ENCODE measurements at places on chromosomes 5 and 9. TPM values are rescaled to one million over a fixed set of nuclear protein-coding genes. Genes with fewer than 3 reads are reported as not detected.

DNA sequence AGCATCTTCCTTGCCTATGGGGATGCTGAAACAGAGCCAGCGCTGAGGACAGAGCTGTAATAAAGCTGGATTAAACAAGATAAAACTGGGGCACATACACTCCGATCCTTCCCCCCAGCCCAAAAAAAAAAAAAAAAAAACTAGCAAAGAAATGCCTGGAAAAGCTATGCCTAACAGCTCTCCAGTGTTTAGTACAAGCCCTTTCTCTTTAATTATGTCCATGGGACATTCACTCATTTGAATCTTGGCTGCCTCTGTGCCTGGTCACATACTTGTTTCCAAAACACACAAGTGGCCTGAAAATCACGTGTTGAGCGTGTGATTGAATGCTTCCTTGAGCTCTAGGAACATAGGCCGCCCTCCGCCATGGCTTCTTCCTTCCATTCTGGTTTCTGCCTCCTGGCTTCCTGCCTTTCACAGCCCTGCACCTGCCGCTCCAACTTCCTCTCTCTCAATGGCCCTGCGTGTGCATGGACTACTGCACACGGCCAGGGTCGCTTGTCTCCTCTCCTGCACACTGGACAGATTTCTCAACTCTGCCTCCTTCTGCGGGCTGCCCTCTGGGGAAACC, 111.0 kb upstream of the RETREG1 start:
- no peak for DNase-seq

GRCh38 chr5:96322217-96322616, 110.8 kb downstream of the PCSK1 start:
- no peak for DNase-seq

DNA sequence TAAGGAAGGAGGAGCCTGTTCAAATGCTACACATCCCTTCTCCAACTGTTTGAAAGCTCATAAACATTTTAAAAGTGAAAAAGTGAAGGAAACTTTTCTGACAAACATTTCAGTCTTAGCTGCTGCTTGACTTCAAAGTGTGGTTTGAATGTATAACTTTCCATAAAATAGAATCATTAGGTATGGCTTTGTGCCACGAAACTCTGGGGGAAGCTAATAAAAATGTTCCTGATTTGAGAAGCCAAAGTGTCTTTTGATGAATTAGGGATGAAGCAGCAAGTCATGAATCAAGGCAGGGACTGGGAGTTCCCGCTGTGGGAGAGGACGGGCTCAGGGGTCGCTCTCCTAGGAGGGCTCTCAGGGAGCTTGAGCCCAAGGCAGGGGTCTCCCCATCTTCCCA, 15.3 kb downstream of the MVB12B start:
- no peak for DNase-seq

DNA sequence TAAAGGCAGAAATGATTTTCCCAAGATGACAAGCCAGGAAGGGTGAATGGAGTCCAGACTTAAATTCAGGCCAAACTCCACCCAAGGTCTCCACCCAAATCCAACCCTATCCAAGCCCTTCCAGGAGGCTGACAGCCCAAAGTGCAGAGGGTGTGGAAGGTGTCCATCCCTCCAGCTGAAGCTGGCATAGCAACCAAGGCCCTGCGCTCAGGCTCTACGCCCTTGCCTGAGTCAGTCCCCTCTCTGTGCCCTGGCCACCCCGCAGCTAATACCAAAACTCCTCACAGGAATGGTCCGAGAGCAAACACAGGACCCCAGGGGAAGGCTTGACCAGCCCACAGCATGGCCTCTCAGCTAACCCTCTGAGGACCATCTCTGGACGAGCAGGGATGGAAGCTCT, 2.1 kb downstream of the SEPTIN8 start:
- no peak for DNase-seq

GRCh38 chr9:130943221-130943620, 4.2 kb upstream of the FIBCD1 start:
- DNase-seq, result no peak

- no peak for DNase-seq
Measured at GRCh38 chr9:101626295-101626694, 31.5 kb upstream of the PPP3R2 start.

GRCh38 chr9:129320575-129321285, 142.7 kb upstream of the IER5L start:
- peak; percentile 34 for DNase-seq

DNA sequence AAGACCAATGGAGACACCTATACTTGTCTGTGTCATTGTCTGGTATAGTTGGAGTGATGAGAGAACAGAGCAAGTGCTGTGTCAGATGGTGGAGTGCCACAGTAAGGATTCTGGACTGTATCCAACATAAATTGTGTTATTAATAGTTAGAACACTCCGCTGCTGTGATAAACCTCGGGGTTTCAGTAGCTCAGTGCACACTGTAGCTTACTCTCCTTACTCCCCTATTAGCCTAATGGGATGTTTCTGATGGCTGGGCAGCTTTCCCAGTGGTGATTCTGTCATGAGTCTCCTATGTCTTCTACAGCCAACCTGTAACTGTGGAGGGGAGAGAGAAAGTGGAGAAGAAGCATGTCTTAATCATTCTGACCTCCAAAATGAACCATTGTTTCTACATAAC, 127.6 kb upstream of the PTCH1 start:
- no peak for DNase-seq

GRCh38 chr9:33082538-33083326, 6.3 kb upstream of the SMU1 start:
- DNase-seq, result no peak

DNA sequence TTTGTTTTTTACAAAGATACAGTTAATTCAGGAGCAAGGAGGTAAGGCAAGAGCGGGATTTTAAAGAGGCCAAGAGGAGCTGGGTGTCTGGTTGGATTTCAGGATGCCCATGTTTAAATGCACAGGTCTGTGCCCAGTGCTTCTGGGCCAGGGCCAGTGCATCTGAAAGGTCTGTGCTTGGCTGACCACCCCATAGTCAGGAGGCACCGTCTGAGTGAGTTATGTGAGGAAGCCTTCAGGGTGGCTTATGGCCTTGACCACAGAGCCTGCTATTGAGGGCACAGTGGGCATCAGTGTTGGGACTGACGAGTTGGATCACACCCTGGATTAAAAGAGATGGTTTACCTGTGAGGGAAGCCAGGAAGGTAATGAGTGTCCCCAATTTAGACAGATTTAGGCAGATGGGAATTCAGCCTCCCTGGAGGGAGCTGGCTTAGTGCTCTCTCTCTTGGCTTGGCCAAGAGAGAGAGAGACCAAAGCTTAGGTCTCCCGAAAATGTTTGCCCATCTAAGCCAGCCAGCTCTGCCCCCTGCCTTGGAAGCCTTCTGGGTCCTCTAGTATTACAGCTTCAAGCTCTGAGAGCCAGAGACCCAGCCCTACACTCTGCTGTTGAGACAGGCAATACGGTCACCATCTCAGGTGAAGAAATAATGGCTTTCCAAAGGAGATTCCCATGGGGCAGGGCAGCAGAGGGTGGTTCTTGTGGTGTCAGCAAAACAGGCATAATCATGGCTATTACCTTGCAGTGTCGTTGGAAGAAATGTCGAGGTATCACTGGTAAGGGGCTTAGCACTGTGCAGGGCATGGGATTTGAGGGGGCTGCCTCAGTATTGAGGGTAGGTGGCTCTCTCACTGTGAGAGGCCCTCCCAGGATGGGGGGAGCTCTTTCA, 68.6 kb downstream of the RGS3 start:
- no peak for DNase-seq

DNA sequence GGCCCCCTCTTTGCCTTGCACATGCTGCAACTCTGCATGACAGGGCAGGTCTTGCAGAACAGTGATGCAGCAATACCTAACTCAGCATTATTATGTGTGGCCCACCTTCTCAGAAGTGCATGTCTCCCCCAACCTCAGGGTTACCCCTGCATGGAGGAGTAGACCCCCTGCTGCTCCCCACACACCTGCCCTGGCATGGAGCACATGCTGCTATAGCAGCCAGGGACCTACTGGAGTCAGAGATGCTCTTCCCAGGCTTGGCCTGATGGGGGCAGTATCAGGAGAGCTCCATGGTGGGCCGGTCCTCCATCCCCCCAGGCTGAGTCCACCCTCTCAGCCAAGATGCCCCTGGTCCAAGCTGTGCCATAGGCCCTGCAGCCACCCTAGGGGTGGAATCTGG, 13.2 kb upstream of the BOD1 start:
- no peak for DNase-seq

DNA sequence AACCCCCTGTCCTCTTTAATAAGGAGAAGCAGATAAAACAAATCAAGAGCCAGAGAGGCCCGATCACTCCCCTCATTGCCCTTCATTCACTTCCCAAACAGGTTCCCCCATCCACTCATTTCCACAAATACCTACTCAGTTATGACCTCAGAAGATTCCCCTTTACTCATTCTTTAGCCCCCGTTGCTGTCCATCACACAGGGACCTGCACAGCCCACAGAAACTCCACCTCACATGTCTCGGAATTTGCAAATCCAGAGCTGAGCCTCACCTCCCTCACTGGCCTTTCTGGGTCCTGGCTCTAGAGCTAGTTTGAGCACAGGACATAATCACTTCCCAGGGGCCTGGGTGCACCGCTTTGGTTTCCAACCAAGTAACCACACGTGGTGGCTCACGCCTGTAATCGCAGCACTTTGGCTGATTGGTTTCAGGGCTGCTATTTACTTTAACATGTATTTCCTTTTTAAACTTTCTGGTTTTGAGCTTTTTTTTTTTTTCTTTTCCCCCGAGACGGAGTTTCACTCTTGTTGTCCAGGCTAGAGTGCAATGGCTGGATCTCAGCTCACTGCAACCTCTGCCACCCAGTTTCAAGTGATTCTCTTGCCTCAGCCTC, 17.8 kb downstream of the ATP6V0E1 start:
- peak; percentile 51 for DNase-seq

- DNase-seq, result no peak
Measured at GRCh38 chr5:179765400-179765799, 28.4 kb upstream of the LTC4S start.

- no peak for DNase-seq
Measured at GRCh38 chr9:126589349-126589748, 24.4 kb upstream of the LMX1B start.

- DNase-seq, result no peak
Measured at GRCh38 chr9:35754264-35754663, at the start of gene MSMP. Gene MSMP (minus strand): TSS chr9:35754276. CDS start chr9:35754129, 147 bp downstream.

DNA sequence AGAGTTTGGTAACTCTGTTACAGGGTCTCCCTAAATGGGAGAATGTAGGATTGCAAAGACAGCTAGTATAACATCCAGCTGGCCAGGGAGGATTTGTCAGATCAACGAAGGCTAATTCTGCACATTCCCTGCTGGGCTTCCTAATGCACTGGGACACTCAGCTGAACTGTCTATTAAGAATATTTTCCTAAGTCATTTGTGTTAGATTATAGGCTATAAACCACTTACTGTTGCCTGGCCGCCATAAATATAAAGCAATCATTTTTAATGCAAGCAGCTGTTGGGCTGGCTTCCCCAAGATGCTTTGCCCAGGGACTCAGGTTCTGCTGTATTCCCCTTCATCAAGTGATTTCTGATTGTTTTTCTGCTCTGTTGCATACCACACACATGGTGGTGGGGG, 35.3 kb upstream of the SLIT3 start:
- DNase-seq, result no peak

GRCh38 chr5:87010736-87011135, 256.9 kb upstream of the RASA1 start:
- DNase-seq, result no peak

The ACOT12 gene
- total RNA-seq, result not detected

The SPOCK1 gene
- 0.77 TPM for total RNA-seq

The POLR3G gene
- 18.4 TPM for total RNA-seq

The PCDHB7 gene
- total RNA-seq, result not detected

The PRDM9 gene
- not detected for total RNA-seq

The DIMT1 gene
- total RNA-seq, result 28.9 TPM

The SLC46A2 gene
- total RNA-seq, result not detected

The ARL10 gene
- 6.4 TPM for total RNA-seq

The MAMDC2 gene
- not detected for total RNA-seq

Data from GM12878 (cell line).